ENCODE measurements at places on chromosomes 2 and 18.
A peak's percentile ranks its signal among the peaks of the same experiment; 100 is the strongest.

GRCh38 chr2:201628545-201628944 lies 14.8 kb downstream of the TMEM237 start:
- DNase-seq, result no peak

- no peak for DNase-seq
Observed at GRCh38 chr18:74715865-74716712, 118.4 kb downstream of the ZNF407 start.

- DNase-seq, result no peak
Observed at GRCh38 chr2:175999283-175999819, 2.7 kb downstream of the LNPK start.

DNA sequence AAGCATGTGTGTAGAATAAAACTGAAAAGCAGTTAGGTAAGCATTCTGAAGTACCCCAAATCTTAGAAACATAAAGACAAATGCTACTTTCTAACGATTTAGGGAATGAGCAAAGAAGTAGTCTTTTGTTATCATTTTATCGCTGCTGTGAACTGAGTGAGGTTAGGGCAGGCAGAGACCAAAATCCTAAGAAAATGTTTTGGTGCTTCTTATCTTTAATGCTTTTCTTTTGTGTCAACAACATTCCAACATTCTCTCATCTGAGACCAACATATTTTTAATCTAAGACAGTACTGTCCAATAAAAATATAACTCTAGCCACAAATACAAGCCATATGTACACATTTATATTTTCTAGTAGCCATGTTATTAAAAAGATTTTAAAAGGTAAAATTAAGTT lies 789.4 kb upstream of the PIK3C3 start:
- no peak for DNase-seq

GRCh38 chr18:79427368-79428225 lies 31.9 kb downstream of the NFATC1 start:
- no peak for DNase-seq

GRCh38 chr18:48000701-48001100 lies 70.2 kb upstream of the SMAD2 start:
- DNase-seq, result no peak

DNA sequence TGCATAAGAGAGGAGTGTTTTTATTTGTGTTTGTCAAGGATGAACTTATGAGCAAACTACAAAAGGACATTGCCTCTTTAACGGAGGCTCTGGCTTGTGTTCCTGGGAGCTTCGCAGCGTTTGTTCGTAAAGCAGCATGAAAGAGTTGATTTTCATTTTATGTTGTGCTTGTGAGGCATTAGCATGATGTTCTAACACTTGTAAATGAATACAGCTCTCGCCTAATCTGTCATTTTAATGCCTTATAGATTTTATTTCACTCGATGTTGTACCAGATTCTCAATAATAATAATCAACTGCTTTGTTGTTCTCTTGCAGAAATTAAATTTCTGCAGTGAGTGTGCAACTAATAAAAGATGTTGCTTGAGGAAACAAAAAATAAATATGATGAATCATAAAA lies 687.3 kb upstream of the FANCL start:
- DNase-seq, result no peak

- no peak for DNase-seq
Observed at GRCh38 chr2:76009484-76009883, 298.8 kb upstream of the GCFC2 start.

DNA sequence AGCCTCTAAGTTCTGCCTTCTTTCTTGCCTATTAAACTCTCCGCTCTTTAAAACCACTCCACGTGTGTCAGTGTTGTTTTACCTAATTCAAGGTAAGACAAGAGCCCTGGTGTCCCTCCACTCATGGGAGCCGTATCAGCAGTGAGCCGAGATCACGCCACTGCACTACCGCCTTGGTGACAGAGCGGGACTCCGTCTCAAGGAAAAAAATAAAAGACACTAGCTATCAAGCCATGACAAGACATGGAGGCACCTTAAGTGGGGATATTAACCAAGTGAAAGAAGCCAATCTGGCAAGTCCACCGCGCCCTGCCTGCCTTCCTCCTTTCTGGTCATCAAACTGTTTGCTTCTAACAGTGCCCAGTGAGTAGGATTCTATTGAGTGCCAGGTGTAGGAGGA lies 40.2 kb upstream of the LBH start:
- DNase-seq, result no peak

GRCh38 chr2:118613737-118614136 lies 233.7 kb downstream of the EN1 start:
- no peak for DNase-seq

DNA sequence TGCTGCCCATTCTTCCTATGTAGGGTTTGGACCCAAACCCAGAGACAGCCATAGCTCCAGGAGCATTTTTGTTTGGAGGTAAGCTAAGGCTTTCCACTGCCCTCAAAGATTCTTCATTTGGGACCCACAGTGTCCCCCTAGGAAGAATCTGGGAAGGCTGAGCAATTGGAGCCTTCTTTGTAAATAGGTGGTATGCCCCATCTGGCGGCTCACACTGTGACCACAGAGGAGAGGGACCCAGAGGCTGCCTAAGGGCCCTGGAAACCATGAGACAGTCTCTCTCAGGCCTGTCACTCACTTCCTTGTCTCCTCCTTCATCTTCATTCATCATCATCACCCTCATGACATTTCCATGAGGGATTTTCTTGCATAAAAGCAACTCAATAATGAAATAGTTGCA lies 215.4 kb upstream of the OSR1 start:
- no peak for DNase-seq

DNA sequence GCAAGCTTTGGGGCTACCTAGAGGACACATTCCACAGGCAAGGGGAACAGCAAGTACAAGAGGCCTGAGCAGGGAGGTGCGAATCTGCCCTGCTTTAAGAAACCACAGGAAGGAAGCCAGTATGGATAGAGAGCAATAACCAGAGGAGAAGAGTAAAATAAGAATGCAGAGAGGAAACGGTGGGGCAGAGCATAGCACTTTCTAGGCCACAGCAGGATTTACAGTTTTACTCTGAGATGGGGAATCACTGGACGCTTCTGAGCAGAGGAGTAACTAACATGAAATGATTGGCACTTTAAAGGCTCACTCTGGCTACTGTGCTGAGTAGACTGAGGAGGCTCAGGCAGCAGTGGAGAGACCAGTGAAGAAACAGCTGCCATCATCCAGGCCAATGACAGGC lies 23.8 kb downstream of the AAK1 start:
- peak; percentile 85 for DNase-seq

DNA sequence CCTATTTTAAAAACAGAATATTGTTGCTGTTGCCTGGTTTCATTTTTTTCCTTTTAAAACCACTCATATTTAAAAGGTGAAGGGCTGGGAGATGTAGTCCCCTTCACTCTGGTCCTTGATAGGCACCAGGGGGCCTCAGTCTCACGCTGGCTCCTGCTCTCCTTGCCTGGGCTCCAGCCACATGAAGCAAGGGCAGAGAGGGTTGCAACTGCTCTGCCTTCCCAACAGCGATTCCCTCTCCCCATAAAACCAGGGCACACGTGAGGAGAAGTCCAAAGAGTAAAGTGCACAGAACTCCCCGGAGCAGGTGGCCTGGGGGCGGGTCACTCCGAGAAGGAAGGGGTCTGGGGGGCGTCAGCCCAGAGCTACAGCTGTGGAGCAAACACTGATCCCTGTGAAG lies 12.8 kb downstream of the TMEM127 start:
- DNase-seq, result no peak

DNA sequence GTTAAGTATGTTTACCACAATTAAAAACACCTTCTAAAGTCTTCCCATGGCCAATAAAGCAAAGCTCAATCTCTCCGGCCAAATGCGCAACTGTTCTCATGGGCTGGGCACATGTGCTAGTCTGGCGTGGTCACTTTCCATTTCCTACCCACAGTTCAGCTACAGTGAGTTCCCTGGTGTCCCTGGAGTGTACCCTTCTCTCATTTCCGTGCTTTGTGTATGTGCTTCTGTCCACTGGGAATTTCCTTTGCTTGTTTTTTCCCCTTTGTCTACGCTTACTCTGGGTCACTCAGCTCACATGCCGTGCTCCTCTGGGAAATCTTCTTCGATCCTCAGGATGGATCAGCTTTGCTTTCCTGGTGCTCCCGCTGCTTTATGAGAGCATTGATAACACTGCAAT lies 69.6 kb upstream of the GYPC start:
- DNase-seq, result no peak

- peak; percentile 73 for DNase-seq
Observed at GRCh38 chr2:202831242-202832220, 40.0 kb downstream of the ICA1L start.

- DNase-seq, result no peak
Observed at GRCh38 chr2:1884933-1885580, 140.7 kb upstream of the PXDN start.

DNA sequence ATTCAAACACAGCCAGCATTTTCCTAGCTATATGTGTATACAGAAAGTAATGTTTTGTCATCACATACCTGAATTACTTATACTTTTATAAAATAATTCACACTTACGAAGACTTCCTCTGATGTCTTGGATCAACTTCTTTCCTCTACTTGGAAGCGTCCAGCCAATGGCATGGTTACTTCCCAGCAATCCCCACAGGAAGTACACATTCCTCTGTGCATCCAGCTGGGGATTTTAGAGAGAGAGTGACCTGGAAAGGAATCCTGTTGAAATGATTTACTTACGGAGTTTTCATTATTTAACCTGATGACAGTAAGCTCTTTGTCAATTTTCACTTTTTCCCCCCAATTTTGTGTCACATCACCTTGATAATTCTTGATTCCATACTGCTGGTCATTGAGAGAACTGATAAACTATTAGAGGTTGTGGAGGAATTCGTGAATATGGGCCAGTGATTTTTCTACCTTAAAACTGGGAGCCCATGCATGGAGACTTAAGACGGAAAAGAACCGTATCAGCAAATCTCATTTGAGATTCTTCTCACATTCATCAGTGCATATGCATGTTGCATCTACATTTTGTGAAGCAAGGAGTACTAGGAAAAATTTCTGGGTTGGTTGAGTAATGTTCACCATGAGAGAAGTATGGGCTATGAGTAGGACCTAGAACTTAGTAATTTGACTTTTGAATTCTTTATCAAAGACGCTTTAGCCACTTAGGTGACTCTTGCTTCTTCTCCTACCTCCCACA lies 9.0 kb upstream of the IL18R1 start:
- DNase-seq, result no peak

- no peak for DNase-seq
Observed at GRCh38 chr2:165440367-165440766, 29.1 kb upstream of the CSRNP3 start.

GRCh38 chr2:105802587-105802986 lies 57.9 kb downstream of the NCK2 start:
- peak; percentile 88 for DNase-seq

DNA sequence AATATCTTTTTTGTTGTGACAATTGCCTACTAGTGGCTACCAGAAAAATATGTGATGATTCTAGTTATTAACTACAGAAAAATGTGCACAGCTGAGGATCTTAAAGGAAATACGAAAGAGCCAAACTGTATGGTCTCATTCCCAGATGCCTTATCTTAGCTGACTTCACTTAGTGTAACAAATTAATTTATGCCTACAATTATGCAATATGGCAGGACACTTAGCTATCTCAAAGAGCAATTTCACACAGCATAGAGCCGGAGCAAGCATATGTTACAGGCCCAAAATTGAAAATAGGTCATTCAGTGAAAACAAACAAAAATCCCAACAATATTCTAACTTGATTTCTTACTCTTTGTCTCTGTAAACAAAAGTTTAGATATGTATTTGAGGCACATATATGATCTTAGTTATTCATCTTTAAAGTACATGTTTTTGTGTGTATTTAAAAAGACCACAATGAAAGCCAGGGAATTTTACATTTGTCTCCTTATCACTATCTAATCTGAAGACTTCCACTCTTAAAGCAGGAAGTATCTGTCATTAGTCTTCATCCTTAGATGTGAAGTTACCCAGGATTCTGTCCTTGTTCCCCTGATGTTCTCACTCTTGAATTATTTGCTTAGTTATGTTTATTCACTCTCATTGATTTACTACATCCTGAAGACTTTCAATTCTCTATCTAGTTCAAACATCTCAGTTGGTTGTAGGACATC lies 1579.0 kb upstream of the NXPH2 start:
- DNase-seq, result no peak

DNA sequence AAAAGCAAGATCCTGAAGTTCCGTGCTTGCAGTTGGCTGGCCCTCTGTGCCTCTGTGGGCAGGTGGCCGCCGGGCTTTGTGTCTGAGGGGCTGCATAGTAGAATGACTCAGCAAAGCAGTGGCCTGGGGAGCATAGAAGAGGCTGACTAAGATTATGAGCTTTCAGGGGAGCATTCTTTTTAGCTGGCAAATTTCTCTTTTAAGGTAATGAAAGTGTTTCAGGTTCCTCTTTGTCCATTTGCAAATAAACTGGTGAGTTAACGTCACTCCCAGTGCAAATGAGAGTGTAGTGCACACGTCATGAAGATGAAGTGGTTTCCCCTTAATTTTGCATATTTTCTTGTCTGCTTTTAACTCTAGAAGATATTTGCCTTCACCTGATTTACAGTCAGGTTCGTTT lies 98.6 kb downstream of the BCL2L11 start:
- no peak for DNase-seq

GRCh38 chr18:75003764-75004690 lies 204.9 kb downstream of the PTGR3 start:
- DNase-seq, result no peak

DNA sequence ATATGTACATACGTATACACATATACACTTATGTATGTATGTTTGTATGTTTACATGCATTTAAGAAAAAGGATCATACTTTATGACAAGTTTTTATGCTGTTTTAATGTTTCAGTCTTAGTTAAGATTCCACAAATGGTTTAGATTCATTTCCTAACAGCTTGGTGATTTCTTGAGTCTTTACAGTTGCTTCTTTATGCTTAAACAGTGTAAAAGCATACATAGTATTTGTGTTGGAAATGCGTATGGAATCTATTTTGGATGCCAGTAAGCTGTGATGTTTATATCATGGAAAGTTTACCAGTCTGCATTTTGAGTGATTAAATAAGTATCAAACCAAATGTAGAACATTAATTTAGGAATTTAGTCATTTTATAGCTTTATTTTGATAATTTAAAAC lies 55.4 kb downstream of the AGFG1 start:
- DNase-seq, result no peak

All from activated CD4-positive, alpha-beta T cell treated with anti-CD3 and anti-CD28 coated beads, Interleukin-10, Interleukin-2, amounts not matched to agents 100 ng/mL and 50 ng/mL, durations not matched to agents 16 hours and 8 hours (primary cell).